ENCODE measurements at places on chromosomes 1 and 21.

DNA sequence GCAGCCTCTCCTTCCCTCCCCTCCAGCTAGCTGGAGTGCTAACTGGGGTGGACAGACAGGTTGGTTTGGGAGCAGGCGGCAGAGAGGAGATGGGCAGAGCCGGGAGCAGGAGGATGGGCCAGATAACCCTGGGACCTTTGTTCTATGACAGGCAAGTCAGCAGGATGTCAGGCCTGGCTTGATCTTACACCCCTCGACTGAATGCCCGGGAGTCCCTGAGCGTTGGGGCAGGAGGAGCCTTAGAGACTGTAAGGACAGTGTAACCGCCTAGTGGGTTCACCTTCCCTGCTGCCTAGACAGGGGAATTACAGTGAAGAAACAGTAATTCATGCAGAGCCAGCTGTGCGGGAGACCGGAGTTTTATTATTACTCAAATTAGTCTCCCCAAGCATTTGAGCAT lies 60.2 kb downstream of the MDM4 start:
- no peak for DNase-seq

DNA sequence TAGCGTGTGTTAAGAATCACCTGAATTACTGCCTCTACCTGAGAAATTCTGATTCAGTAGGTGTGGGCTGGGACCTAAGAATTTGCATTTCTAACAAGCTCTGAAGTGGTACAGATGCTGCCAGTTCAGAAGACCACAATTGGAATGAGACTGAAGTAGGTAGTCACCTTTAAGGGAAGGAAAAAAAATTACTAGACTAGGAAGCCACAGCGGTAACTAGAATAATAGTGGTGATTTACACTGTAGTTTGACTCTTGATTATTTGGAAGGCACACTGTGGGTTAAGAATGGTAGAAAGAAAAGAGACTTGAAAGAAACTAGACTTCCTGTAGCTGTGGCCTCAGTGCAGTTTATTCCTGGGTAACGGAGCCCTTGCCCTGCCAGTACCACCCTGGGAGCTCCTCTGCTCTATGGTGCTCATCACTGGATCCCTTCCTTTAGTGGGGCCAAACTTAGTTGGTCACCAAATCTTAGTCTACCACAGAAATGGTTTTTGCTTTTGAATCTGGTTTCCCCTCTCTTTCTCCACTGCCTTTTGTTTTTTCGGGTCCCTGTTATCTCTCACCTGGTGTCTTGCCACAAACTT lies 43.6 kb downstream of the ARID1A start:
- no peak for DNase-seq

DNA sequence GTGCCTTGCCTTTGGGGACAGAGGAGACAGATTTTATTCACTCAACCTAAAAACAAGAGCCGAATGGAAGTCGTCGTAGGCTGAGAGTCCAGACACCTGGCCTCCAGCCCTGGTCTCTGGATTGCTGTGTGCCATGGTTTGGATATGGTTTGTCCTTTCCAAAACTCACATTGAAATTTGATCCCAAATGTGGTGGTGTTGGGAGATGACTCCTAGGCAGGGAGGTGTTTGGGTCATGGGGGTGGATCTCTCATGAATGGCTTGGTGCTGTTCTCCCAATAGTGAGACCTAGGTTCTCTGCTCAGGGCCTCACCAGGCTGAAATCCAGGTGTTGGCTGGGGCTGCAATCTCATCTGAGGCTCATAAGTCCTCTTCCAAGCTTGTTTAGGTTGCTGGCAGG lies 75.5 kb downstream of the FOXD2 start:
- DNase-seq = no peak

DNA sequence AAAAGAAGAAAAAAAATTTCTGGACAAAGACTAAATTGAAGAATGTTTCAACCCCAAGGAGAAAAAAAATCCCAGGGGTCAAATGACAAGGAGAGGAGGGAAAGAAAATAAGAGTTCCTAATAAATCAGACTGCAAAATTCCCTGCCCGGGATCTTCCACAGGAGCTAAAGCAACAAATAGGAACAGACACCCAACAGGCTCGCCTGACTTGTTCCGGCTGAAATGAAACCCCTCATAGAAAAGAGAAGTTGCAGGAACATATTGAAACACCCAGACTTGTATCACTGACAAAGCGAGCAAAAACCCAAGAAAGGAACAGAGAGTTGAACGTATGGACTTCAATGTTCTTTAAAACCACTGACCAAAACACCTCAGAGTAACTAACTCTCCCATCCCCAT lies 123.0 kb downstream of the TIAM1 start:
- no peak for DNase-seq

GRCh38 chr1:64043976-64044375 lies 159.4 kb upstream of the UBE2U start:
- no peak for DNase-seq

DNA sequence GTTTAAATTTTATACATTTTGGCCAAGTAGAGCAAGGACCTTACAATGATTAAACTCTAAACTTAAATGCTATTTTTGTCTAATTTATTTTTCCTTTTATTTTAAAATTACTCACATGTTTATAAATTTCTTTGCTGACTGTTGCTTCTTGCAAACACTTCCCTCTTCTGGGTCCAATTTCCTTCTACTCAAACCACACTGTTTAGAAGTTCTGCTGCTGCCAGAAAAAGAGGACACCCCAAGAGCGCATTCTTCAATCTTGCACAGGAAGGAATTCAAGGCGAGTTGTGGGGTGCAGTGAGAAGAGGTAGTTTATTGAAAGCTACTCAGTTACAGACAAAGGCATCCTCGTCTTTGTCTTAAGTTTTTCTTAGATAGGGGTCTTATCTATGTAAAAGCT lies 88.5 kb upstream of the NEK7 start:
- DNase-seq = no peak
